ENCODE measurements at places on chromosomes 12 and 14.

DNA sequence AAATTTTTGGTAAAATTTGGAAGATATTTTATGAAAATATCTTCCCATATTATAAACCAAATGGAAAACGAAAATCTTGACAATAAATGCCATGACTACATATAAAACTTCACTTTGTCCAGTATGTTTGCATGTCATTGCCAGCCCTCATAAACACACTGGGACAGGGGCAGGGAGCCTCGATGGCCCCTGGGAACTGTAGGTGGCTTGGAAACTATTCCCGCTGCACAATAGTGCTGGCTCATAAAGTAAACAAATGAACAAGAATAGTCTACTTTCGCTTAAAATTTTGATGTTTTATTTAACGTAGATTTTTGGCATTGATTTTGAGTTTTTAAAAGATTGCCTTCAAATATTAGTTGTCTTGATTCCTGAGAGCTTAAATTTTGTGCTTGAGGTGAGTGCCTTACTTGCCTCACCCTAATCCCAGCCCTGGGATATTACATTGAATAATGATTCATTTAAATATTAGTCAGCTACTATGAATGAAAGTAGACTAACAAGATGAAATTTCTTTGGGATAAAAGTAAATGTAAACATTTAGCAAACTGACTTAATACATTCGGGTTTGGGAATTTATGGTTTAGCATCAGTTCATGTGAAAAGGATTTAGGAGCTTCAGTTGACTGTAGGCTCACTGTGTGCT, 74.0 kb upstream of the PKP2 start:
- no peak for DNase-seq

DNA sequence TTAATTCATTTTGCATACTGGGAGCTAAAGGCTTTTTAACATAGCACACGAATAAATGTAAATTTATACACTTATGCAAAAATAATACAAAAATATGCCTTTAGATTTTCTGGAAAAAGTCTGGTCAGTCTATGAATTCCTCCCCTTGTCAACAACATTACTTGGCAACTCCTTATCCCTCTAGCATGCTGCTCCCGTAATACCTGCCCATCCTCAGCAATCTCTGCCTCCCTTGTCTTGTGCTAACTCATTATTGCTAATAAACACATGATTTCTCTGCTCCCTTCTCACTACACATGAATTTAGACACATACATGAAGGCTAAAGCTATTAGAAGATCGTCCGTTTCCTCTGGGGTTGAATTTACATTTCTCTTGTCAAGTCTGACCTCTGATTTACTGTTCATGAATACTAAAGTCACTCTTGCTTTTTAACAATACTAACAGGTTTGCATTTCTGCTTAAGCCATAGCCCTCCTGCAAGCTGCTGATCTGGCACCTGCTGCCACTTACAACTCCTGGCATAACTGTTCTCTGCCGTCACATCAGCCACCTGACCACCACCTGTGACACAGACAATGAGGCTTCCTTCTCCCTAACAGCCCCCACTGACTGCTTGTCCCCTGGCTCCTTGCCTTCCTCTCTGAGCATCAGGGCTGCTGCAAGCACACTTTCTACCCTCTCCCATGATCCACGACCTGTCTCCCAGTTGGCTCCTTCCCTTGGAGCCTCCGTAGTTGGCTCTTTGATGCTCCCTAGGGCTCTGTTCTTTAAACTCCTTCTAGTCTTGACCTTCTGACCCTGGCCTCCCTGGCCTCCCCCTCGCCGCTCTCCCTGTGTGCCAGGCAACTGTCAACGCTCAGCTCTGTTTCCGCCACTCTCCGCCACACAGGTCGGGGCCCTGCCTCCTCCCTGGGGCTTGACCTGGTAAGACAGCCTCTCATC, 177.6 kb downstream of the CALM1 start:
- DNase-seq = no peak

DNA sequence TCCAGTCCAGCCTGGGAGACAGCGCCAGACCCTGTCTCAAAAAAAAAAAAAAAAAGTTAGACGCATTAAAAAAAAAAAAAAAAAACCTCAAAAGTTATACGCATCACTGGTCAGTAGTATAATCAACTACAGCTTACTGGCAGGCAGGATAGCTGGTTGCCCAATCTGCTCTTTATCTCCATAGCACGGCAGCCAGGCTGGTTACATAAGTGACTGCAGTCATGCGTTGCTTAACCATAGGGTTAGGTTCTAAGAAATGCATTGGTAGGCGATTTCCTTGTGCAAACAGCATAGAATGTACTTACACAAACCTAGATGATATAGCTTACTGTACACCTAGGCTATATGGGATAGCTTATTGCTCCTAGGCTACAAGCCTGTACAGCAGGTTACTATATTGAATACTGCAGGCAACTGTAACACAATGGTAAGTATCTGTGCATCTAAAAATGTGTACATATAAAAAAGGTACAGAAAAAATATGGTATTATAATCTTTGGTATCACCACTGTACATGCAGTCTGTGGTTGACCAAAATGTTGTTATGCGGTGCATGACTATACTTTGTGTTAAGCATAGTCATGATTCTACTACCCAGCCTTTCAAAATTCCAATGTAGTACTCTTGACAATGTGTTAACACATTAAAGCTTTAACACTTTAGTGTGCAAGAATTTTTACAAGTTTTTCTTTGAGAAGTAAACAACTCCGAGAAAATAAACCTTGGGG, 8.1 kb downstream of the L2HGDH start:
- DNase-seq = no peak

DNA sequence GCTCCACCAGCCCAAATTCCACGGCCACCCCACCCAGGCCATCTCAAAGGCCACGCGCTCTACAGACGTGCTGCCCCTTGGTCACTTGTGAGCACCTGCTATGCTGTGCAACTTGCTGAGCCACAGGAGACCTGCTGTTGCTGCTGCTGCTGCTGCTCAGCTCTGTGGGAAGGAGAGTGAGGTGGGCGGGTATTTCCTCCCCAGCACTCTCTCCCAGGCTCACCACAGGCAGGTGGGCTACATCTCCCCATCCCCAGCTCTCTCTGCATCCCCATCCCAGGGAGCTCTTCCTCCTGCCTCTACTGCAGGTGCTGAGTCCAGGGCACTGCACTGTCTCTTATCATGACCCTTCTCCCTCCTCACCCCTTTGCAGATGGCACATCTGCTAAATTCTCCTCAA, 306.9 kb downstream of the BCL11B start:
- no peak for DNase-seq

GRCh38 chr12:115354007-115354890, 670.3 kb upstream of the TBX3 start:
- DNase-seq = no peak

- peak; percentile 69 for DNase-seq
Observed at GRCh38 chr14:76872796-76873432, 46.7 kb downstream of the LRRC74A start.

DNA sequence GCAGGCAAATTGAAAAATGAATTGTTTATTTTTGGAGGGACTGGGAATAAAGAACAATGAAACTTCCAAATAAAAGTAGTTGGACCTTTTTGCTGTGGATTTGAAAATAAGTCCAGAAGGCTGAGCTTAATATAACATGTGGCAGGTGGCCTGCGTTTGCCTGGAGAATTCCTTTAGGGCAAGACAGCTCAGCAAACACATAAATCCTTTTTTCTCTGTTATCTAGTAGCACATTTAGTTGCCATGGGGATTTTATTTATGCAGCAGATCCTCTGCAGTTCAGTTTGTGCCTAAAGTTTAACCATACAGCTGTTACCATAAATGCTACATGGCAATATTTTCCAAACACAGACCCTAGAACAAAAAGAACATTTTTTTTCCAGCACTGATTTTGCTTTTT, 180.0 kb downstream of the NPAS3 start:
- no peak for DNase-seq

GRCh38 chr12:125434936-125435443, 369.8 kb downstream of the AACS start:
- DNase-seq = no peak

- no peak for DNase-seq
Observed at GRCh38 chr14:103144085-103144484, 20.8 kb downstream of the TNFAIP2 start.

- no peak for DNase-seq
Observed at GRCh38 chr12:12191008-12191407, 75.8 kb downstream of the LRP6 start.

DNA sequence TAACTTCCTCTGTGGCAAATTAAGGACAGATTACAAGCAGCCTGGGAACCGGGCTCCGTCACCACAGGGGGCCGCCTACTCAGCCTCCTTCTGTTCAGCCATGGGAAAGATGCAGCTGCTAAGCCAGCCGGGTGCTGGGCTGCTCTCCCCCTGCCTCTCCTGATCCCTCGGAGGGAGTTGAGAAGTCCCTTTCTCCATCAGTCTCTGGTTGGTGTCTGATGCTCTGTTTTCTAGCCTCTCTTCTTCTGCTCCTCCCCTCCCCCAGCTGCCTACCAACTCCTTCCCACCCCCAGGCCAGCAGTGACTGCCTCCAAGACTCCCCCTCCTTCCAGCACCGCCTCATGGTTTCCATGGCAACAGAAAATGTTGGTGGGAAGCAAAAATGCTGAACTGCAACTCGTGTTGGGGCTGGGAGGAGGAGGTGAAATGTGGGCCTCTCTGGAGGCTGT, 486.7 kb downstream of the APAF1 start:
- DNase-seq = no peak

Data from GM19239 (cell line).